ENCODE measurements at places on chromosomes 2 and 18. TPM values are rescaled to one million over a fixed set of nuclear protein-coding genes. Genes with fewer than 3 reads are reported as not detected.

Gene SCN7A
- 0.01 TPM for total RNA-seq

Gene MAP3K19
- total RNA-seq: not detected

Gene OSBPL6
- 7.7 TPM for total RNA-seq

Gene KCNS3
- total RNA-seq: 1.5 TPM

Gene DYNAP
- not detected for total RNA-seq

Gene APCDD1
- 0.14 TPM for total RNA-seq

Gene IER3IP1
- 18.6 TPM for total RNA-seq

Gene KLHL30
- 0.24 TPM for total RNA-seq

Gene EPB41L3
- total RNA-seq: 0.31 TPM

Gene MALL
- total RNA-seq: 138 TPM

Gene ANKRD62
- not detected for total RNA-seq

Gene PSMA8
- not detected for total RNA-seq

Gene MEP1B
- 0.07 TPM for total RNA-seq

Gene STARD6
- total RNA-seq: not detected

Gene CPS1
- total RNA-seq: 9.2 TPM

Gene ANKRD30B
- 0.02 TPM for total RNA-seq

Gene KCNJ3
- total RNA-seq: not detected

Gene MSTN
- total RNA-seq: not detected

Gene LIMS4
- total RNA-seq: 0.29 TPM

Gene RAB1A
- total RNA-seq: 228 TPM

Gene ZNF2
- 3.0 TPM for total RNA-seq

Gene MYOM1
- total RNA-seq: 0.05 TPM

Gene PLEK
- total RNA-seq: not detected

Gene GCG
- total RNA-seq: not detected

Gene ST8SIA5
- total RNA-seq: not detected

Gene SNRPD1
- 187 TPM for total RNA-seq

Gene NPAS2
- 114 TPM for total RNA-seq

Gene EPG5
- total RNA-seq: 4.0 TPM

Gene OR6B2
- total RNA-seq: not detected

Gene LOXL3
- total RNA-seq: 0.34 TPM

Gene KYNU
- 361 TPM for total RNA-seq

Gene GALNT5
- 2.8 TPM for total RNA-seq

Gene GBX2
- 3.1 TPM for total RNA-seq

Gene LHCGR
- not detected for total RNA-seq

Gene ABCG8
- not detected for total RNA-seq

Gene MGAT4A
- 0.98 TPM for total RNA-seq

Gene AKAIN1
- not detected for total RNA-seq

Data from A549 treated with CORT108297 at 1 μM for 4 hours (cell line).